ENCODE measurements at places on chromosomes 7 and 10.

DNA sequence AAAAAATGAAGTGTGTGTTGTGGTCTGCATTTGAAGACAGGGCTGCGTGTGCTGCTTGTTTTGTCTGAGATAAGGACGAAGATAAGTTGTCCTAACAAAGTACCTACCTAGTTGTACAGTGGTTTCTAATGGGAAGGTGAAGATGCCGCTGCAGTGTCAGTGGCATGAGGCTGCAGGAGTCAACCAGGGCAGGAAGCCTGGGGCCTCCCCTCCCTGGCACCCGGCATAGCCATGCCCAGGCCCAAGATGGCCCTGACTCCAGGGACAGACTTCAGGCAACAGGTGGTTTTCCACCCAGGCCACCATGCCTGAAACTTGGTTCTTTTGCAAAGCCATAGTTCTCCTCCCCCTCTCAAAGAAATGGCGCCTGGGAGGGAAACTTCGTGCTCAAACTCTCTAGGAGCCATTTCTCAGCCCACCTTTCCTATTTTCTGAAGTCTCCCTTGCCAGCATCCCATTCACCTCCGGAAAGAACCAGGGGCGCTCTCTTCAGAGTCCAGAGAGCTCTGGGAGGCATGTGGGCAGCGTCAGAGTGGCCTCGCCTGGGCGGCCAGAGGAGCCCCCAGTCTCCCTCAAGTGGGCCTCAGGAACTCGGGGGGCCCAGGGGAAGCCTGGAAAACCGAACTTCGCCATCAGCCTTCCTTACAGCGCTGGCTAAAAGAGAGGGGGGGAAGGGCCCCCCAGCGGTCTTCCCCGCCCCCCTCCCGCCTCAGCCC lies 2.1 kb upstream of the KAT6B start:
- DNase-seq, result no peak

DNA sequence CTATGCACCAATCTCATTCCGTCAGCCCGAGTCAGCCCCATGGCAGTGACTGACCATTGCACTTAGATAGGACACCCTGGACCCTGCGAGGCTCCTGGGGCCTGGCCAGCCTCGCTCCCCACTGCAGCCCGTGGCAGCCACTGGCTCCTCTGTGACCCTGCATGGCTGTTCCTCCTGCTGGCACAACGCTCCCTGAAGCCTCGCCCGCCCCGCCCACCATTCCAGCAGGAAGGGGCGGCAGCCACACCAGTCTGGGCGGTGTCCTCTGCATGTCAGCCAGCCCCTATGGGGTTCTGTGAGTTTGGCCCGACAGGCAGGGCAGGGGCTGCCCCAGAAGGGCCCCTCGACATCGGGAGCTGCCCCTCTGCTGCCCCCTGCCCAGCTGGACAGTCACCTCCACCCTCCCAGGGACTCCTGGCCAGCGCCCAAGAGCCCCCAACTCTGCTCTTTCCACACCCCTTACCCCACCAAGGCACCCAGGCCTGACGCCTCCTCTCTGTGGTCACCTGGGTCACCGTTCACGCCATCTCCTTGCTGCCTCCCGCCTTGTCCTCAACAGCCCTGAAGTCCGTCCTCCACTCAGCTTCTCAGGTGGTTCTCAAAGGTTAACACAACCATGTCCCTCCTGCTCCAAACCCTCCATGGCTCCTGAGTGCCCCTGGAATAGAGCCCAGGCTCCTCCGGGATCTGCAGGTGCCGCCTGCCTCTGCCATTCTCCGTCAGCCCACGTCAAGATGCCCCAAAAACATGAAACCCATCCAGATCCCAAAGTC lies 103.5 kb downstream of the MICALL2 start:
- DNase-seq, result no peak

DNA sequence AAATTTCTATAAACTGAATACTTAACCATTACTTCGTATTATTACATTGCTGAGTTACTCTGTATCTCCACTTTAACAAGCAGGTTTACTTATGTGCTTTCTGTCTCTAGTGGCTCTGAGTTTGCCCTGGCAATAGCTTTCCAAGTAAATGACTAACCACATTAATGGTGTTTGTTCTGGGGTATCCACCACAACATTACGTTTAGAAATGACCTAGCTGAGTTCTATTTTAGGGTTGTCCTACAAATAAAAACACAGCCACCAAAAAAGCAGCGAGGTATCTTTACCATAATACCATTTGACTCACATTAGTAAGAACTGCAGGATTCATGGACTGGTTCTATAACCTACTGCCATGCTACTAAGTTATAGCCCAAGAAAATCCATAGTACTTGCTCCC lies 83.1 kb downstream of the HIBADH start:
- no peak for DNase-seq

GRCh38 chr7:28986028-28986764 lies 28.1 kb upstream of the TRIL start:
- no peak for DNase-seq

- no peak for DNase-seq
These were observed 842 bp downstream of the KBTBD2 start for GRCh38 chr7:32890793-32891042.

- no peak for DNase-seq
These were observed 1.1 kb upstream of the ASB10 start for GRCh38 chr7:151188252-151188542.

GRCh38 chr7:68955656-68956055 lies 642.6 kb upstream of the AUTS2 start:
- DNase-seq, result no peak

DNA sequence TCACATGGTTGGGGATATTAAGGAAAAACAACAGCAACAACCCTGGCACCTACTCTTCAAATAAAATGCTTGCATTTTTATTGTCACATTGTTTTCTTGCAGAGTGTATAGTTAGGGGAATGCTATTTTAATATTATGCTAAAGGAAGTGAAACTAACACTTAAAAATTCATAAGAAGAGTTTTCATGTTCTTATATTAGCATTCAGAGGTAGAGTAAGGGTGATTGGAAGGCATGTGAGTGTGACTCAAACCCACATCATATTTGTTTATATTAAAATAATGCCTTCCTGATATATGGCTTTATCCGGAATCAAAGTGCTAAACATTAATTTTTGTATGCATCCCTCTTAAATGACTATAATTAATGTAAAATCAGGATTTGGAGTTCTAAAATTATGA lies 59.8 kb upstream of the TES start:
- no peak for DNase-seq

GRCh38 chr10:68196701-68197100 lies 35.2 kb downstream of the ATOH7 start:
- no peak for DNase-seq

DNA sequence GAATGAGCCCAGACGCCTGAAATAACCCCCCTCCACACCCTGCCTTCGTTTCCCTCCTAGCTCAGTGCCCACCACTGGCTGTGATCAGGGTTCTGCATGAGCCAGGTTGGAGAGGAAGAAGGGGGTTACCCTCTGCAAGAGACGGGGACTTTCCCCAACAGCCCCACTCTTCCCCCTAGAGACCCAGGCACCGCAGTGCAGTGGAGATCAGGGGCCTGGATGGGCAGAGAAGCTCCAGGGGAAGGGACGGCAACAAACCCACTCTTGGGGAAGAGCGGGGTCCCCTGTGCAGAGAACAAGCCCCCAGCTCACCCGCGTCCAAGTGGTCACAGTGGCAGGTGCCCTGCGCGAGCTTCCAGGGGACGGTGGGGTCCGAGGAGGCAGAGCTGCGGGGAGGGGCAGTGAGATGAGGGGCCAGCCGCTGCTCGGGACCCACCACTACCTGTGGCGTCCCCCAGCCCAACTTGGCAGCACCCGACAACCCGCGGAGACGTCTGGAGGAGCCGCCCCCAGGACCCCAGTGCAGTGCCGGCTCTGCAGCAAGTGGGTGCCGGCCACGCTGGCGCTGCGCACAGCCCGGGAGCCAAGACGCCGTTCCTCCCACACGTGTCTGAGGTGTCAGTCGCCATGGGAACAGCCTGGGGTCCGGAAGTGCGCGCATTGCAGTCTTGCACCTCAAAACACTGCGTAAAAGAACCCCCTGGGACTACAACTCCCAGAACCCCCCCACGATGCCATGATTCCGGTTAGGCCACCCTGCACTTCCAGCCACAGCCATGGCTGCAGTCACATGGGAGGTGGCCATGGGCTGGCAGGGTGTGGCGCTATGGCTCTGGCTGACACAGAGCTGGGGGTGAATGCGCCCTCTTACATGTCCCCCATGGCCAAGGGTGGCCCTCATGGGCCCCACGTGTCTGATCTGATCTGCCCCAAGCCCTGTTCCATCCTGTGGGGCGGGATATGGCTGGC lies 45.8 kb upstream of the WIPI2 start:
- DNase-seq, result no peak

DNA sequence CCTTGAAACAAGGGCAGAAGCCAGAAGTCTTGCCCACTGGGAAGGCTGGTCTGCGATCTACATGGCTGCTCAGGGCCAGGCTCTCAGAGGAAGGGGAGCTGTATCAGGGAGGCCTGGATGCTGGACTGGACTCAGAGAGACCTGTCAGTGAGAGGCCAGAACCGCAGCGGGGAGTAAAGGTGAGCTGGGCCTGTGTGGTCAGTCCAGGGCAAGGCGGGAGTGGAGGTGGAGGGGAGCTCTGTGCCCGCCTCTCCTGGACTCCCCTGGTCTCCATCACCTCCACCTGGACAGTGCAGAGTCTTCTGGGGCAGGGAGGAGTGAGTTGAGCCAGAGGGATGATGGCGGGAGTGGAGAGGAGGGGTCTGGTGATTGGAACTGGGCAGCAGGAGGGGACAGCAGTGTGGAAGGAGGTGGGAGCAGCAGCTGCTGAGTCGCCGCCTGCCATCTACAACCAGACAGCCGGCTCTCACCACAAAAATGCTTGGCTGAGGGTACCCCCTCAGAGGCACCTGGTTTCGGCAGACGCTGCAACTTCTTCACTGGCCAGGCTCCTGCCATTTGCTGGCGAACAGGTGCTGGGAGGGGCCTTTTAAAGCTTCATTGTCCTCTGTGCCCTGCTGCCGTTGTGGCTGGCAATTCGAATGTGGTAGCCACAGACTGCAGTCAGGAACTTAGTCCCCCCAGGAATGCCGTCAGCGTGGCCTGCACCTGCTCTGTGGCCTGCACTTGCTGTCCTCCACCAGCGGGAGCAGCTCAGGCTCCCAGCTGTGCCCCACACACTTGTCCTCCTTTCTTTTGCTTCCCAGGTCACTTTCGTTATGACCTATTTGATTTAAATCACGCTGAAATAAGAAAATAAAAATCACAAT lies 3.5 kb downstream of the RASSF4 start:
- peak; percentile 71 for DNase-seq

DNA sequence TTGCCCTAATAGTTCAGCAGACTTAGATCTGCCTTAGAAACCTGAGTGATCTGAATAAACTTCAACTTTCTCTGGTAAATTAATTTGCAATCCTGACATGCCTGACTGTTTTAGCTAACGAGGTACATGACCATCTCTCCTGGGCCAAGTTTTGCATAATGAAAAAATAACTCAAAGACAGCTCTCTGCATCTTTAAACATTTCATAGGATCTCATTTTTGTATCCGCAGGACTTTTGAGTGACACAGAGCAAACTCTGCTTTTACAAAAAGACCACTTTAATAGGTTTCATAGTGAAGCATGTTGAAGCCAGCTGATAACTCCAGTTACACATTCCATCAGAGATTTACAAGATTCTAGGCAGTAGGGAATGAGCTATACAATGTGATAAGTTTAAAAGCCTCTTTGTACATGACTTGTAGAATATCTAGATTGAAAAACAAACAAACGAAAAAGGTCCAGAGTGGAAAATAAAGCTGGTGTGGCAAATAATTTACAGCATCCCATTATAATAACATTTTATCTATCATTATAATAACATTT lies 2.1 kb downstream of the PRKG1 start:
- no peak for DNase-seq

- no peak for DNase-seq
These were observed 424.6 kb upstream of the NFE2L3 start for GRCh38 chr7:25727446-25727845.

All from skeletal muscle cell (primary cell).